ENCODE measurements at places on chromosomes 2 and 18.

DNA sequence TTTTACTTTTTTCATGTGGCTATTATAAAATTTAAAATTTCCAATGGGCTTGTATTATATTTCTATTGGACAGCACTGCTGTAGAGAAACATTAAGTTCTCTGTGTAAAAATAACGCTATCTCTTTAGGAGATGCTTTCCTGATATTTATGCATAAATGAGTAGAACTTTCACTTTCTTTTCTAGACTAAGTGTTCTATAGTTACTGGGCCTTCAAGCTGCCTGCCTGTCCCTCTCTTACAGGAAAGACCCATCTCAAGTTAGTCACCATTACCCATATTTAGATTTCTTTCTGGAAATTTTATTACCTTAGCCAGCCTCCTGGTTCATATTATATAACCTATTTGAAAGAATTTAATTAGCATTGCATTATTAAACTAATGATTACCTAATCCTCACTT lies 4.8 kb downstream of the ITGA4 start:
- DNase-seq, result no peak

- DNase-seq, result no peak
These were observed 60.4 kb upstream of the SNTG2 start for GRCh38 chr2:890214-890613.

DNA sequence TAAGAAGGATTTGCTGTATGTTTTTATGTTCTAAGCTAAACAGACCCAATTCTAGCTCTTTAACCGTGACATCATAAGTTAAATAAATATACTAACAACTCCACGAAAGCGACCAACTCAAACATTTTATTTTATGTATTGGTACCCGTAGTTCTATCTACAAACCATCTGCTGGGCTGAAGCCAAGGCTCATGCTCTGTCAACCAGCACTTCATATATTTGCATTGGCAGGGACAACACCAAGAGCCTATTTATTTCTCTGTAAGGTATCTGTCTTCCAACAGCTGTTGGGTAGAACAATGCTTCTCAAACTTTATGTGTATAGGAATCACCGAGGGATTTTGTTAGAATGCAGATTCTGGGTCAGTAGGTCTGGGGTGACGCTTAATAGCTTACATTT lies 64.5 kb downstream of the PID1 start:
- DNase-seq, result no peak

DNA sequence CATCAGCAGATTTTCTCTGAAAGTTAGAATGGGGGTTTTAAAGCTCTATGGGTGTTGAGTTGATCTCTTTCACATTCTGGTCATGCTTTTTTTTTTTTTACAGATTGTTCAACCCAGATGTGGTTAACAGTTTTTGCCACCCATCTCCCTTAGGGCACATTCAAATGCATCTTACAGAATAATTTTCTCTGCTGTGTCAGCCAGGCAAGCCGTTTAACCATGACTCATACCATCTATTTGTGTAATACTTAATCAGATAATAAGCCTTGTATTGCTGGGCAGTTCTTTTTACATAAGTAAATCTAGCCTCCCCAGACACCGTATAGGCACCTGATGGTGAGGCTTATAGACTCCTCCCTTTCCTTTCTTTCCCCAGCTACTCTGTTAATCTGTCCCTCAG lies 62.0 kb downstream of the TGIF1 start:
- no peak for DNase-seq

DNA sequence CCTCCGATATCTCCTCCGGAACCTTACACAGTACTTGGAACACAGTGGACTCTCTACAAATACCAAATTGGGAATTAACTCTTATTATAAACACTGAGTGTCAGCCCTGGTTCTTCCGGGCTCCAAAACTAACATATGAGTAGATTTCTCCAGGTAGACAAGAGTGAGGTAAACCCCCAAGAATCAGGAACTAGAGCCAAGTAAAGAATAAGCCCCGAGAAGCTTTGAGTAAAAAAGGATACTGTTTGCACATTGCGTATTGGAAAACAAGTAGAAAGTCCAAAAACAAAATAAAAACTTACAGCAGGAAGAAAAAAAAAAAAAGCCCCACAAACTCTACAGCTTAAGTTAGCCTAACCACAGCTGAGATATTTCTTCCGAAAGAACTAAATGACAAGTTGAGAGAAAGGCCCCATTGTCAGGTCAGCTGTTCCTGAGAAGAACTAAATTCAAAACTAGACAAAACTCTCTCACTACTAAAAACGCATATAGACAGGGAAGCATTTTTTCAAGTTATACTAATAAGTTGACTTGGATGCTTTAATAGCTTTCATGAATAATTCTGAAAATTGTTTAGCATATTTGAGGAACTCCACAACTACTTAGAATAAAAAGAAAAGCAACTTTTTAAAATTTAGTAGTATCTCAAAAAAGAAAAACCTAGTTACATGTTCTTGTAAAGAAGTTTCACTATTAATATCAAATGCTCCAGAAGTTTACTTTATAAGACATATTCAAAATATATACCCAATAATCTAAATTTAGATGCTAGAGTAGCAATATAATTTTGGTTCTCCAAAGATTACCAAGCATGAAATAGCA lies 4.3 kb upstream of the HAAO start:
- DNase-seq, result no peak
